SK-N-SH (cell line): ENCODE measurements at places on chromosomes 3 and 15.
A peak's percentile ranks its signal among the peaks of the same experiment; 100 is the strongest.

- DNase-seq: no peak
Observed at GRCh38 chr15:41935566-41936020, 36.8 kb downstream of the EHD4 start.

DNA sequence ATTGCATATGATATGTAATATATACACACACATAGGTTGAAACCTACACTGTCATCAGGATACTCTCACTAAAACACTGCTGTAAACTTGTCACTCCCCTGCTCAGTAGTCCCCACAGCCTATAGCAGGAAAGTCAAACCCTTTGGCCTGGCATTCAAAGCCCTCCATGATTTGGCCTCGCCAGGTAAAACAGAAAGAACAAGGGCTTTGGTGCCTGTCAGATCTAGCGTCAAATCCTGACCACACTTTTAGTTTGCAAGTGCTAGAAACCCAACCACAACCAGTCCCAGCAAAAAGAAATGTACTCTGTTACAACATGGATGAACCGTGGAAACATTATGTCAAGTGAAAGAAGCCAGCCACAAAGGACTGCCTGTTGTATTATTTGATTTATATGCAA, 11.4 kb downstream of the CRABP1 start:
- no peak for DNase-seq

DNA sequence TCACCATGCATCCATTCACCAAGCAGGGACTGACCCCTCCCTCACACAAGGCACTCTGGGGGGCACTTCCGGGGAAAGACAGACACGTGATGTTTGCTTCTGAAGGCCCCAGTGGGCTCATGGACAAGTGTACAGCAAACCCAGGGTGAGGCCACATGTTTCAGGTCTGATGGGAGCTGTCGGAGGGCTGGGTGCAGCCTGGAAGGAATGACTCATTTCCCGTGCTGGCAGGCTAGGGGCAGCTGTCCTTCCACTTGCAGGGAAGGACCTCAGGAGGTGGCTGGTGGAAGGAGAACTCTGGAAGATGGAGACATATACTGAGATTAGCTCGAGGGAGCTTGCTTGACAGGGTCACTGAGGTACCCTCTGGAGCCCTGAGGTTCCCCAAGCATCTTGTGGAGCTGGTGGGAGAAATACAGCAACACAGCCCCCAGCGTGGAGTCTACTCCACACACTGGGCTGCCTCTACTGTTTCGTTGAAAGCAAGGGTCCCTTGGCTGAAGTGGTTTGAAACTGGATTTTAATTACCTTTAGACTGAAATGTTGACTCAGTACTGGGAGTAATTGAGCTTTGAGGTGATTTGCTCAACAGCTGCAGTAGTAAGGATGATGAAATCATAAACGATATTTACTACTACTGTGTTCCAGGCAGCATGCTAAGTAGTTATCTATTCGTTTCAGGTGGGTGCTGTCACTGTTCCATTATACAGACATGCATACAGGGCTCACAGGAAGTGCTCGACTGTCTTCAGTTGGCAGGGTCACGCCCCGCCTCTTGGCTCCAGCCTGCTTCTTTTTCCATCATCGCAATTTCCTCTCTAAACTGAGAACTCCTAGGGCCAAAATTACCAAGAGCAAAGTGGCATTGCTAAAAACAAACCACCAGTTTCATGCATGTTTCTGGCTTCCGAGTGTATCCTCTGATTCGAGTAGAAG, 230.4 kb downstream of the ADAMTS17 start:
- no peak for DNase-seq

DNA sequence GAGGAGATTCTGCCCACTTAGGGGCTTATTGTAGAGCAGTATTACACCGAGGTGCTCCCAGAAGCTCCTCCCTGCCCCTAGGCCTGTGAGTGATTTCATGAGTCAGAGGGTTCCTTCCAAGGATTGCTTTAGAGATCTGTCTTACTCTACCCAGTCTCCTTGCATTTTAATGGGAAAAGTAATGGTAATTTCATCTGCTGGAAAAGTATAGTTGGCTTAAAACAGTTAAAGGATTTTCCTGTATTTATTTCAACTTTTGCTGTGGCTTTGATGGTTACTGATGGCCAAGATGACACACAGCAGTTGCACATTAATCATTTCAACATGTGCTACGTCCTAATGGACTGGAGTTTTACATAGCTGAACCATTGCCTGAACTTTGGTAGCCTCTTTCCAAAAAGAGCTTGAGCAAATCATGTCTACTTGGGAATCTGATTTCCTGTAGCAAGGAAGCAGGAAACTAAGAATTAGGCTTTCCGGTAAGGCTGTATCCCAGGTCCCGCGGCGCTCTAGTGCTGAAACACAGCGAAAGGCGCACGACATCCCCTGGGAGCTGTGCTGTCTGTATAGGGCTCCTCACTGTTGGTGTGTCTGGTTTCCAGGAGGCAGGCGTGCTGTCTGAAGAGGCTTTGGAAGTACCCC, 9.2 kb upstream of the PGPEP1L start:
- peak; percentile 42 for DNase-seq

DNA sequence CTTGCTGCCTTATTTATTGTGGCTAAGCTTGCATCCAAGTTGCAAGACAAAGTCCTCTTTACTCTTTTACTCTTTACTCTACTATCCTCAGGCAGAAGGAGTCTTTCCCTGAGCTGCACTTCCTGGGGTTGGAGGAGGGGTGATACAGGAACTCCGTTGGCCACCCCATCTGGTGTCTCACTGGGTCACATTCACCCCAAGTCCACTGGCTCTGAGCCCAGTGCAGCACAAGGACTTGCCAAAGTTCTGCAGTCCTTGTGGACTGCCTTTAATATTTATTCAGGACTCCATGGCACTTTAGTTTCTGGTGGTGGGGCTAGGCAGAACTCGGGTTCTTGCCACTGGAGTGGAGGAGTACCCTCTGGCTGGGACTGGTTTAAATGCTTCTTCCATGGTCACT, 165.4 kb upstream of the KCNH8 start:
- no peak for DNase-seq

DNA sequence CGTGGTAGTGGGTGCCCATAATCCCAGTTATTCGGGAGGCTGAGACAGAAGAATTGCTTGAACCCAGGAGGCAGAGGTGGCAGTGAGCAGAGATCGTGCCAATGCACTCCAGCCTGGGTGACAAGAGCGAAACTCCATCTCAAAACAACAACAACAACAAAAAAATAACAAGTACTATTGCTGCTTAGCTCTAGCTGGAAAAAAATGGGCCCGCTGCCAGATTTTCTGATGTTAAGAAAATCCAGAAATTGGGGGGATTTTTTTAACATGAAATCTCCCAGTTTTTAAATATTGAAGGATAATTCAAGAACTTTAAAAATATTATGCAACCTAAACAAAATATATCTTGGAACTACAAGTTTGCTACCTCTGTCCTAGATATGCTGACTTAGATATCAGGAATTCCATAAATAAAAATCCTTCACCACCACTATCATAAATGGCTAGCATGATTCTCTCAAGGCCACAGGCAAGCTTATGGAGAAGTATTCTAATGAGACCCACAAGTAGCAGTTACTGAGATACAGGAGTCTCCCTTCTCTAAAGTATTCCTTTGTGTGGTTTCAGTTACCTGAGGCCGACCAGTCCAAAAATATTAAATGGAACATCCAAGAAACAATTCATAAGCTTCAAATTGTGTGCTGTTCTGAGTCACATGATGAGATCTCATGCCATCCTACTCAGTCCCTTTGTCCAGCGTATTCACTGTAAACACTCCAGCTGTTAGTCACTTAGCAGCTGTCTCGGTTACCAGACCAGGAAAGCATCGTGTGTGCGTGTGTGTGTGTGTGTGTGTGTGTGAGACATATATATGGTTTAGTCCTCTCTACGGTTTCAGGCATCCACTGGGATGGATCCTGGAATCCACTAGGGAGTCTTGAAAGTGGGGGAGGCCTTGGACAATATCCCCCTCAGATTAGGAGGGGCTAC, 277.2 kb downstream of the TBL1XR1 start:
- DNase-seq: no peak

DNA sequence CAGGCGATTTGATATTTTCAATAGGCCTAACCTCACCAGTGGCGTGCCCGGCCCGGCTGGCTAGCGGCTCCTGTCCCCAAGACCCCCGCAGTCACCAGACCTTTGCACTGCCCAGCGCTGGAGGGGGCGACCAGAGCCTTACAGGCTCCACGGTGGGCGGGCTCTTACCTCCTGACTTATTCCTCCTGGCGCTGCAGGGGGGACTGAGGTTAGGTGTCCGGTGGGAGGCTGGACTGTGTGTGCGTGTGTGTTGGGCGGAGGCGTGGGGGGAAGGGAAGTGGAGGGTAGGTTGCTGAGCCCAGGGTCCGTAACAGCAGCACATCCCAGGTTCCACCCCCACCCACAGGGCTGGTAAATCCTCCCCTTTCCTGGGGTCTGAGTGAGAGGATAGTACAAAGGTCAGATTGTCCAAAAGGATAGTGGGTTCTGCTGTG, 27.5 kb upstream of the THRB start:
- DNase-seq: no peak

GRCh38 chr15:50146632-50147031, 27.6 kb upstream of the ATP8B4 start:
- DNase-seq: no peak

DNA sequence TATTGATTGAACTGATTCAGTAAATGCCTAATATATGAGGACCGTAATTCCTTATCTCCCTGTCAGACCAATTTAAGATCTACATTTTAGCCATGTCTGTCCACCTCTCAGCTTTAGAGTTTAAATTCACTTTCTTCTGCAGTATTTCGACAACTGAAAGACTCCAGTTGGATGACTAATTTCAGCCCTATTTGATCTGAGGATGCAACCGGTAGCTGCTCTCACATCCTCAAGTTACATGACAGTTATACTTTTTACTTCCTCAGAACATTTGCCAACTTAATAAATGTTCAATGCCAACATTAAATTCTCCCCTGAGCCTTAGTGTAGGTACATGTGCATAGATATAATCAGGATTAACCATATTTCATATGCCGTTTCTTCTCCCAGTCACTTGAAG, 2.5 kb upstream of the HHLA2 start:
- no peak for DNase-seq

DNA sequence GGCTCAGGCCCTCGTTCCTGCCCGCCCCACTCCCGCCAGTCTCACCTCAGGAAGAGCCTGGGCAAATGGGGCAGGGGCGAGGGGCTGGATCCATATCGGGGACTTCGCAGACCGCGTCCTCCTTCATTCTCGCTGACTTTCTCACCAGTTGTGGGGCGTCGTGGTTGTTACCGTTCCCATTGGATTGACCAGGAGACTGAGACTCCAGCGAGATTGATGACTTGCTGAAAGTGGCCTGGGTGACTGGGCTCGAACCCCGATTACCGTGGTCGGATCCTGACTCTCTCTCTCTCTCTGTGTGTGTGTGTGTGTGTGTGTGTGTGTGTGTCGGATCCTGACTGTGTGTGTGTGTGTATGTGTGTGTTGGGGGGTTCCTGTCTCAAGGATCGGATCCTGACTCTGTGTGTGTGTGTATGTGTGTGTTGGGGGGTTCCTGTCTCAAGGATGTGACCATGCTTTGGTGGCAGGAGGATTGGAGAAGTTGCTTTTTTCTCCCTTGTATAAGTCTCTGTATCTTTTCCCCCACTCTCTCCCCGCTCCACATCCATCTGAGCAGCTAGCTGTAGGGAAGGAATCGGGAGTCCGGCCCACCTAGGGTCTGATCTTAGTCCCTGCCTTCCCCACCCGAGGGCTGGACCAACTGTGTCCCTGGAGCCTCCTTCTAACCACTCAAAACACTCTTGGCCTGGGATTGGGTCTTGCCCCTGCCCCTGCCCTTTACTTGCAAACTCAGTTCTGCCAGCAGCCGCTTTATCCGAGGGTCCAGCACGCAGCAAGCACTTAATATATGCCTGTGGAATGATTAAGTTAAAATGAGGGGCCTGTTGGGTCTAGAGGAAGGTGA, 603 bp downstream of the PLEKHO2 start:
- DNase-seq: no peak

DNA sequence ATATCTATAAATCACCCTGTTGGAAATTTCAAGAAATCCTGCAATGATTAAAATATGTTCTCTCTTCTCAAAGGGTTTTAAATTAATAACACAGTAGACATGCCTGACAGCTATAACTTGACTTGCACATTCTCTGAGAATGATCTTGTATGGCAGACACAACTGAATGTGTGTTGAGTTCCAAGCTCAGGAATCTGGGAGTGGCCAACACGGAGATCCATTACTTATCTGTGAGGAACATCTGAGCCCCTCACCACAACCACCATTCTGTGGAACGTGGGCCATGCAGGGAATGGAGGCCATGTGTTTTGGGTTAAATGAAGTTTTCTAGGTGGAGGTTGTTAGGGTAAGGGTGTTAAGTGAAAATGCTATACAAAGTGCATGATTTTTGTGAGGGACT, 105.3 kb upstream of the CHMP2B start:
- DNase-seq: no peak

GRCh38 chr3:21534462-21534861, 216.5 kb downstream of the ZNF385D start:
- no peak for DNase-seq

DNA sequence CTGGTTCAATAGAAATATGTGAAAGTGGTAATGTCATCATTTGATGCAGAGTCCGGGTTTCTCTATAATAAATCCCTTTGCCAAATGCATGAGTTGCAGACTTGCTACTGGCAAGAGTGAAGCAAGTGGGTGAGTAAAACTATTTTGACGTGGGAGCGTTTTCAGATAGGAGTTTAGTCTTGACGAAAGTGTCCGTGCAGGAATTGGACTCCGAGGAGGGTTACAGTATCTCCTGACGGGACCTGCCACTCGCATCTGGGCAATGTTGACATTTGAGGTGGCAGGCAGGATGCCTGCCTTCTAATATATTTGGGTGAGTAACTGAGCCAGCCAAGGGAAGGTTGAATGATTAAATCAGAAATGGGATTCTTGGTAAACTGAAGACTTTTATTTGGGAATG, 16.0 kb downstream of the CDV3 start:
- DNase-seq: no peak

DNA sequence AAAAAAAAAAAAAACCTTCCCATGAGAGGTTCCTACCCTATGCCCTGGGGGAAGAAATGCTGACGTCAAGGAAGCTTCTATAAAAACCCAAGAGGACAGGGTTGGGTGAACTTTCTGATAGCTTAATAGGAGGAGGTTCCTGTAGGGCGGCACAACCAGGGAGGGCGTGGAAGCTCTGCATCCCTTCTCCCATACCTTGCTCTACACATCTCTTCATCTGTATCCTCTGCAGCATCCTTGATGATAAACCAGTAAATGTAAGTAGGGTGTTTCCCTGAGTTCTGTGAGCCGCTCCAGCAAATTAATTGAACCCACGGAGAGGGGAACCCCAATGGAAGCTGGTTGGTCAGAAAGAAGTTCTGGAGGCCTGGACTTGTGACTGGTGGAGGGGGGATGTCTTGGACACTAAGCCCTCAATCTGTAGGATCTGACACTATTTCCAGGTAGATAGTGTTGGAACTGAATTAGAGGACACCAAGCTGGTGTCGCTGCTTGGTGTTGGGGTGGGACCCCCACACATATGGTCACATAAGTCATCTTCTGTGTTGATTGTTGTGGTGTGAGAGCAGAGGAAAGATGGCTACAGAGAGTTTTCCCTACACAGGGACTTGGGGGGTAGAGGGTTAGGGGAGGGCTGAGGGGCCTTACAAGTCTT, 91.5 kb downstream of the ST6GAL1 start:
- DNase-seq: no peak

- DNase-seq: no peak
Observed at GRCh38 chr3:110307065-110307809, 764.4 kb upstream of the NECTIN3 start.
